T-helper 22 cell (primary cell): ENCODE measurements at places on chromosomes 7 and 10.

DNA sequence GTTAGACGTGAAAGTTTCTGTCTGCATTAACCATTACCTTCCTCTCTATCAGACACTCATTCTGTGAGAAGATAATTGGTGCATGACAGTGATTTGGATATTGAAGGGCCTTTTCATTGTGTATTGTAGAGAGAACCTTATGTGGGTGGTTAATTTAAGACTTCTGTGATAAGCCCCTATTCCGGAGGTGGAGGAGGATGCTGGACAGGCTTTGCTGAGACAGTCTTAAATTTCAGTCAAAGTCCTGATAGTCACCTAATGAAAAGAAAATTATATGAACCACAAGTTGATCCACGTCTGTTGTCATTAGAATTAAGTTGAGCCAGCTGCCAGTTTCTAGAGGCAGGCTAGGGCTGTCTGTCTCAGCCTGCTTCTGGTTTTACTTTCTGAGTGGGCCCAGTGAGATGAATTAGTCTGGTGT, 62.9 kb downstream of the CELF2 start:
- no peak for DNase-seq

DNA sequence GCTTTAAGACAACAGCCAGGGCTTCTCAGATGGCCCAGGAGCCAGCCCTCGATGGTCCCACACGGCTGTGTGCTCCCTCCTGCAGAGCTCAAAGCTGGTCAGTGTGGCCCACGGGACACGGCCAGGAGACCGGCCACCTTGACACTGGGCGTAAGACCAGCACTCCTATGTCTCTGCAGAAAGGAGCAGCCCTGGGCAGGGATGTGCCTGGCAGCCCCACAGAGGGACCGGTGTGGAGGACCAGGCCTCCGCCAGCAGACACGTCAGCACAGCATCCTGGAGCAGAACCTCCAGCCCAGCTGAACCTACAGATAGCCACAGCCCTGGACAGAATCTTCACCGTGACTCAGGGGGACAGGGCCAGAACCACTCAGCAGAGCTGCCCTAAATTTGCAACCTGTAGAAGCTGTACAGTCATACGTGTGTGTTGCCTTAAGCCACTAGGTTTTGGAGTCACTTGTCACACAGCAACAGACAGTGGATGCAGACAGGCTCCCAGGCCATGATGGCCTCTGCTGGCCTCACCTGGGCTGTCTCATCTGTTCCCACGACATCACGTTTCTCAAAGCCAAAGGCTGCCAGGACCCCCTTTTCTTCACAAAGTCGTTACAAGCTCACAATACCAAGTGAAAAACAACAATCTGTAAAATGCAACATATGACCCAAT, 132.4 kb downstream of the DIP2C start:
- no peak for DNase-seq

DNA sequence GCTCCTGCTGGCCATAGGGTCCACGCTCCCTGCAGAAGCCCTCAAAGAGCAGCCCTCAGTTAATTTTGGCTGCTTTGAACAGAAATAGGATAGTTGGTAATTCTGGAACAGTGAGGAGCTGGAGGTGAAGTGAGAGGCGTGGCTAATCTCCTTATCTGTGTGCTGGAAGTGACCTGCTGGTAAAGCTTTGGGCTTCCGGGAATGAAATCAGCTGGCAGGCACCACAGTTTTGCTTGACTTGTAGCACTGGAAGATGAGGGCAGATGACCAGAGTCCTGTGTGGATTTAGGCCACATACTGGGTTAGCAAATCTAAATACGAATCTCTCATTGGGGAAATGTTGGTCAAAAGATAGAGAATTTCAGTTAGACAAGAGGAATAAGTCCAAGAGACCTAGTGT, 10.2 kb downstream of the ATP6V0E2 start:
- no peak for DNase-seq

DNA sequence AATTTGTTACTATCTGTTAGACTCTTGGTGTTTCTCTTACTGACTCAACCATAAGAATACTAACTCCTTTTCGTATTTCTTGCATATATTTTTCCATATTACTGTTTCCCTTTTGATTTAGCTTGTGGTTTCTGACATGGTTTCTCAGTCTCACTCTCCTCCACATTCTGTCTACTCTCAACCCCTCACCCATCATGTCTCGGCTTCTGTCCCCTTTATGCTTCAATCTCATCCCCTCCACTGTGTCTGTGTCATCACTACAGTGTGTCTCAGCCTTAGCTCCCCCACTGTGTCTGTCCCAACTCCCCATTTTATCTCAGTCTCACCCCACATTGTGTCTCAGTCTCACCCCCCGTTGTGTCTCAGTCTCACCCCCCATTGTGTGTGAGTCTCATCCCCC, 126.9 kb downstream of the VIPR2 start:
- no peak for DNase-seq

DNA sequence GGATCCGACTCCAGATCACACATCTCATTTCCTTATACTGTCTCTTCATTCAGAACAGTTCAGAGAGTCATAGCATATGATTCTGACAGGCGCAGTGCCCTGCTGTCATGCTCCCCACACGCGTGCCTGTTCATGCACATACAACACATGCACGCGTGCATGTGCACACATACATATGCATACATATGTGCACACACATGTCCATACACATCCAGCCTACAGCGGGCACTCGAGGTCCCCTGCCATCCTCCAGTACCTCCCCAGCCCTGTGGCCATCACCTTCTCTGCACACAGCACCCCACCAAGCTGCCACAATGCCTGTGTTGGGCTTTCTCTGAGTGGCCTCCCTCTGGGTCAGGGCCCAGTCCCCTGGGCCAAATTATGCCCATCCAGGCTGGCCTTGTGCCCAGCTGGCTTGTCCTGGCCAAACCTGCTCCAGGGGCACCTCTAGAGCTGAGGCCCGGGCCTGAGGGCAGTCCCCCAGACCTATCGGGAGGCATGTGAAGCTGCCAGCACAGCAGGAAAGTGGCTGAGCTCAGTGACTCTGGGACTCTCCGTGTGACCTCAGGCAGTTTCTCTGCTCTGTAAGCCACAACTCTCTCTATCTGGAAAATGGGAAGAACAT, 49.4 kb upstream of the RET start:
- DNase-seq = no peak

- DNase-seq = peak; percentile 30
Measured at GRCh38 chr7:135169141-135169963, 1.2 kb downstream of the CYREN start.

GRCh38 chr10:120077707-120078492, 185.4 kb downstream of the SEC23IP start:
- no peak for DNase-seq
